PC-9 (cell line): ENCODE measurements at places on chromosomes 11 and 22. TPM values are rescaled to one million over a fixed set of nuclear protein-coding genes. Genes with fewer than 3 reads are reported as not detected.

Gene SCGB1A1
- total RNA-seq: not detected in 2 replicates

Gene GNAZ
- total RNA-seq: 1.2 and 1.7 TPM in 2 replicates

Gene BTBD18
- not detected in 2 replicates for total RNA-seq

Gene AIP
- total RNA-seq: 95.3 and 125 TPM in 2 replicates

Gene OR51B5
- 1.2 and 2.7 TPM in 2 replicates for total RNA-seq

Gene PRSS23
- total RNA-seq: 221 and 235 TPM in 2 replicates

Gene IGLL1
- total RNA-seq: not detected in 2 replicates

Gene PLEKHB1
- 29.1 and 40.1 TPM in 2 replicates for total RNA-seq

Gene PISD
- total RNA-seq: 46.4 and 46.8 TPM in 2 replicates

Gene TMEM191B
- total RNA-seq: 1.4 and 6.4 TPM in 2 replicates

Gene OR8K3
- not detected in 2 replicates for total RNA-seq

Gene APOBEC3F
- 28.3 and 29.6 TPM in 2 replicates for total RNA-seq

Gene AMPD3
- total RNA-seq: 16.5 and 17.4 TPM in 2 replicates

Gene OR8H1
- not detected in 2 replicates for total RNA-seq

Gene TEX54
- not detected in 2 replicates for total RNA-seq

Gene SESN3
- total RNA-seq: 0.45 and 0.85 TPM in 2 replicates

Gene ZBTB16
- total RNA-seq: 0.25 and 0.44 TPM in 2 replicates

Gene OR52H1
- not detected in 2 replicates for total RNA-seq

Gene ADAMTS15
- total RNA-seq: 1.8 and 2.2 TPM in 2 replicates

Gene SLC22A6
- not detected in 2 replicates for total RNA-seq

Gene PCSK7
- 41.6 and 50.4 TPM in 2 replicates for total RNA-seq

Gene RFPL1
- not detected in 2 replicates for total RNA-seq

Gene GGTLC2
- total RNA-seq: not detected in 2 replicates

Gene SCARF2
- total RNA-seq: 0.52 and 1.7 TPM in 2 replicates

Gene ZNF214
- total RNA-seq: 0.55 and 1.4 TPM in 2 replicates

Gene STT3A
- 86.1 and 113 TPM in 2 replicates for total RNA-seq

Gene MMP8
- not detected in 2 replicates for total RNA-seq

Gene THAP12
- 47.0 and 52.3 TPM in 2 replicates for total RNA-seq

Gene VPS26B
- total RNA-seq: 28.6 and 28.8 TPM in 2 replicates

Gene MAP6
- total RNA-seq: 0.45 TPM in 1 of 2 replicates, not detected in the other

Gene ZNF70
- 2.8 and 2.9 TPM in 2 replicates for total RNA-seq

Gene FAM181B
- total RNA-seq: not detected in 2 replicates

Gene C22orf31
- total RNA-seq: not detected in 2 replicates

Gene OR51G2
- total RNA-seq: not detected in 2 replicates

Gene HBB
- not detected in 2 replicates for total RNA-seq

Gene APOA4
- total RNA-seq: not detected in 2 replicates

Gene GVQW3
- total RNA-seq: 11.1 and 12.5 TPM in 2 replicates

Gene ST14
- total RNA-seq: 139 and 141 TPM in 2 replicates

Gene ANO9
- total RNA-seq: 18.1 and 27.6 TPM in 2 replicates

Gene CRYAB
- total RNA-seq: not detected in 2 replicates

Gene MYO7A
- total RNA-seq: 2.4 and 3.5 TPM in 2 replicates

Gene UBQLNL
- 0.15 TPM in 1 of 2 replicates, not detected in the other for total RNA-seq

Gene RASGRP2
- 1.0 and 2.1 TPM in 2 replicates for total RNA-seq

Gene ALX4
- not detected in 2 replicates for total RNA-seq

Gene RAPSN
- 5.4 and 7.3 TPM in 2 replicates for total RNA-seq

Gene OPCML
- total RNA-seq: not detected in 2 replicates

Gene ANKRD49
- 8.7 and 12.7 TPM in 2 replicates for total RNA-seq

Gene KREMEN1
- 4.6 and 6.1 TPM in 2 replicates for total RNA-seq

Gene UPB1
- 0.17 and 0.80 TPM in 2 replicates for total RNA-seq

Gene ADORA2A
- 1.8 and 2.6 TPM in 2 replicates for total RNA-seq

Gene RAG1
- total RNA-seq: 0.31 and 0.63 TPM in 2 replicates

Gene NRXN2
- 0.10 TPM in 1 of 2 replicates, not detected in the other for total RNA-seq

Gene DDI1
- total RNA-seq: not detected in 2 replicates

Gene SCGB1D2
- not detected in 2 replicates for total RNA-seq

Gene HTR3B
- not detected in 2 replicates for total RNA-seq

Gene HSCB
- total RNA-seq: 8.3 and 10.0 TPM in 2 replicates
